AML-193 (cell line): ENCODE measurements at places on chromosomes 12 and 14.
A peak's percentile ranks its signal among the peaks of the same experiment; 100 is the strongest.

GRCh38 chr14:99910337-99911309, 117.4 kb downstream of the EML1 start:
- DNase-seq, result no peak

DNA sequence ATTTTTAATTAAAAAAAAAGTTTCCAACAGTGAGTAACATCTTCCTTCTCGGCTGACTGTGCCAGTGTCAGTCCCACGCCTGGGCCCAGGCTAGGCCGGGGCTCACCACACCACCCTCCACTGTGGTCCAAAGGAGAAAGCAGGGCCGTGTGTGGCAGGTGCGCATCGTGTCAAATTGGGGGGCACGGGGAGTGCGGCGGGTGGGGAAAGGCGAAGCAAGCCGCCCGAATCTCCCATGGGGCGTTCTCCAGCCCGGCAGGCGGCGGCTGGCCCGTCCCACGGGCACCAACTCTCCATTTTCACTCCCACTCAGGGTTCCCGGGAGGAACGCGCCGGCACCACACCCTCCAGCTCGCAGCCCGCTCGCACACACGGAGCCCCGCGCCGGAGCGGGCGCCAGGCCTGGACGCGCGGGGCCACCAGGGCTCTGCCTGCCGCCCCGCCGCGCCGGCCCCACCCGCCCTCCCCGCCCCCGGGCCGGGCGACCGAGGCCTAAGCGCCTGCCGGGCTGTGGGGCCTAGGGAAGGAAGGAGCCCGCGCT, 604 bp downstream of the EEA1 start:
- no peak for DNase-seq

DNA sequence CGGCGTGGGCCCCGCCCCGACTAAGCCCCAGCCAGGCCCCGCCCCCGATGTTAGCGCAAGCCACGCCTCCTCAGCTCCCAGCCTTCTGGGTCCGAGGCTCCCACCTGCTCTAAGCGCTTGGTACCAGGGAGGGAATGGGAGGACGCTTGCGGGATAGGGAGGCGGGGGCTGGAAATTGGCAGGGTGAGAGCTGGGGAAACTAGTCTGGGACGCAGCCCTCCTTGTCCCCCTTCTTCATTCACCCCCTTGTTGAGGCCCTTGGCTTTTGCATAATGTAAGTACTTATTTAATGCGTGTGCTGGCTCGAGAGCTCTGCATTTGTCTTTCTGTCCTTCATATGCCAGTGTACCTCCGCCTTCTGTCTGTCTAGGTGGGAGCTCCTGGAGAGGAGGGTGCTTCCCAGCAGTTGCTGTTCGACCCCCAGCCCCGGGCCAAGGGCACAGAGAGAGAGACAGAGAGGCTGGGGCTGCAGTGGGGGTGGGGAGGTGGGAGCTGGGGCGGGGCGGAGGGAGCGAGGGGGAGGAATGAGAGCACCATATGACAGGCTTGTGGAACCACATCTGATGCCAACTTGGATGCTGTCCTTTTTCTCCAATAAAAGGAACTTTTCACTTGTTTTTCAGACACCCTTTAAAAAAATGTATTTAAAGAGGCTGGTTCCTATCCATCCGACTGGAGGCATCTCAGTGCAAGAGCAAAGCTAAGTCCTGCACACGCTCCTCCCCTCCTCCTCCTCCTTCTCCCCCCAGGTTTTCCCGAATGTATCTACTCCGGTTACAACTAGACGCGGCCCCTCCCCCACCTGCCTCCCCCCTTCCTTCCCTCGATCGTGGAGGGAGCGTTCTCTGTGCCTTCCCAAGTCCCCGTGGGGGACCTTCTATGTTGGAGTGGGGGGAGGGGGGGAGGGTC, 25.6 kb upstream of the MAP1LC3B2 start:
- peak; percentile 65 for DNase-seq

DNA sequence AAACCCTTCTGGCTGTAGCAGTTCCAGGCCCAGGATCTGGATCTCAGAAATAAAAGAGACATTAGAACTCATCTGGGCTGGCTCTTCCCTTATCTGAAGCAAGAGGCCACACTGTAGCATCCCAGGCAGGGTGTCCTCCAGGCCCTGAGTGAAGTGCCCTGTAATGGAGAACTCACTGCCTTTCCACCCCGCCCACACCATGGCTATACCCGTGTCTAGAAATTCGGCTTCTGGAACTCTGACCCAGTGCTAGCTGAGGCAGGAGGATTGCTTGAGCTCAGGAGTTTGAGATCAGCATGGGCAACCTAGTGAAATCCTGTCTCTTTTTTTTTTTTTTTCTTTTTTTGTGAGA, 23.5 kb upstream of the PLEKHG3 start:
- no peak for DNase-seq

DNA sequence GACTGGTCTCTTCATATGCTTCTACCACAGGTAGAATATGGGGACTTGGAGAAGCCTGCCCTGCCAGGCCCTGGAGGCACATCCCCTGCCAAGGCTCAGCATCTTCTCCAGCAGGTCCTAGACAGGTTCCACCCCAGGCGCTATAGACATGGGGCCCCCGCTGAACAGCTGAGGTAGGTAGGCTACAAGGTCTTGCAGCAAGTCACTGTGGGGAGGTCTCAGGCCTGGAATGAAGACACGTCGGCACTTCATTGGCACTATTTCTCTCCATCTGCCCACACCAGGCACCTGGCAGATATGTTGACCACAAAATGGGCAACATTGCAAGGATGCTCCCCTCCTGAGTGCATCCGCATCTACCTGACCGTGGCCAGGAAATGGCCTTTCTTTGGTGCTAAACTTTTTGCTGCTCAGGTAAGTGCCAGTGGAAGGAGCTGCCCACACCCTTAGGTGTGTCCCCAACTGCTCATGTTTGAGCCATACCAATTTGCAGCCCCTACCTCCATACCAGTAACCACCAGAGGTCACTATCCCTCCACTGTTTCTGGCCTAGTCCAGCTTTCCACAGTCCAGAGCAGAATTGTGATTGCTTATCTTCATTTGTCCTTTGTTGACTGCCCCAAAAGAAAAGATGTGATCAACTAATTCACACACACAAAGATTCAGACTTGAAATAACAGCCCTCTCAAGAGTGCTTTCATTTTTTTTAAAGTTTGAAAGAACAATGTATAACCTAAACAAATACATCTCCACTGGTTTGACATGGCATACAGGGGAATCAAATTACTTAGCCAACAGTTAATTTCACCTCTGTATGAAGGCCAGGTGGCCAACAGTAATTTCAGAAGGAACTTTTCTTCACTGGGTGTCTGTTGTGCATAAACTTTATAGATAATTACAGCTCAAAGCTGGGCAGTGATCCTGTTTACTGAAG, 16.1 kb downstream of the PIGH start:
- peak; percentile 25 for DNase-seq

- DNase-seq, result no peak
These were observed 36.7 kb upstream of the BEGAIN start for GRCh38 chr14:100623961-100624360.

- no peak for DNase-seq
These were observed 1.8 kb upstream of the GLIPR1L2 start for GRCh38 chr12:75389061-75389460.

- DNase-seq, result peak; percentile 6
These were observed 721 bp downstream of the CABP1 start for GRCh38 chr12:120640861-120641833.

DNA sequence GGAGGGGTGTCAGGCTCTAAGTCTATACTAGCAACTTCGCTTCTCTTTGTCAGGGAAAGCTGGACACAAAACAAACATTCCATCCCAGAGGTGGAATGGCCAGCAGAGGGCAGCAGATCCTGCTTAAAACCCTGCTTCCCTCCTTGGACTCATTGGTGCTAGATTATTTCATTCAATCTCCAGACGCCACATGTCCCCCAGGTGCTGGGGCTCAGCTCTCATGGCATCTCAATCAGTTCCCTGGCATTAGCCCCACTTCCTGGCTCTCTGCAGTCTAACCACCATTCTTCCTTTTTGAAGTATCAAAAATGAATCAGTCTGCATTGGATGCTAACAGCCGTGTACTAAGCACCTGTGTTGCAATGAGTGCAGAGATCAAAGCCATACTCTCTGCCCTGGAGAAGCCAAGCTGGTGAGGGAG, 8.1 kb upstream of the PPP1R1A start:
- peak; percentile 56 for DNase-seq

- peak; percentile 12 for DNase-seq
These were observed 149.1 kb upstream of the ATP2B1 start for GRCh38 chr12:89857652-89858274.

GRCh38 chr12:117552971-117553370, 191.5 kb upstream of the NOS1 start:
- no peak for DNase-seq

DNA sequence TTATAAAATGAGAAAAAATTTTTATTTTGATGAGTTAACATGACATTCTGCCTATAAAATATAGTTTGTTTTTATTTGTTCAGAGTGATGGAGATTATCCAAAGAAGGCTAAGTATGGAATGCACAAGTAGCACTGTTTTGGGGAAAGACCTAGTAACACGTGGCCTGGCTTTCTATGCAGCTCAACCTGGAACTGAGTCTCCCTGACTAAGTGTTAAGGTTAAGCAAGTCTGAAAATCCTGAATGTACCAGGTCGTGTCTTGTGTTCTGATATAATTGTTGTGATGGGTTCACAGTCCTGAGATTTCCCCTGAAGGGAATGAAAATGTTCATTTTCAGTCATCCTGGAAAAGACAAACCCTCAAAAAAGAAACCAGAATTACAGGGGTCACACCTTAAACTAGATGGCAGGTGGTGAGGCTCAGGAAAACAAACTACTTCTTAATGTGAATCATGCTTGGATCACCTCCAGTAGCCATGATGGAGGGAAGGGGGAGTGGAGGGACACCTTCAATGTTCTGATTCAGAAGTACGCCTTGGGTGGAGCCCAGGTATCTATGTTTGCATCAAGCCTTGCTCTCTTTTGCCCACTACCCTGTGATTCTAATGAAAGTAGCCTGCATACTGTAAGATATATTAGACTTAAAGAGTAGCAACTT, 236.8 kb downstream of the ALX1 start:
- no peak for DNase-seq

- DNase-seq, result no peak
These were observed 43.6 kb downstream of the ERGIC2 start for GRCh38 chr12:29337325-29337724.

DNA sequence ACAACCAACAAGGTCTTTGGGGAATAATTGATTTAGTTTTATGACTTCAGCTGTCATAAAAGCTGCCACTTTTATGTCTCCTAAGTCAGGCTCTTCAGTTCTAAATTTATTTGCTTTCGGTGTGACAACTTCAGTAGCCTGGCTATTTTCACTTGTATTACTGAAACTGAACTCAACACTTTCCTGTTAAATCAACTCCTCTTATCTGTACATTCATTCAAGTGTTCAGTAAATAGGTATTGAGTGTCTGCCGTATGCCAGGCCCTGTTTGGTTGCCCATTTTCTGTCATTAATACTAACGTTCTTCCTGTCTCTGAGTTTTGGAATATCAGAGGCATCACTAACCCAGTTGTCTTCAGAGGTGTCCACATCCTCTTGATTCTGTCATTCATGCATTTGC, 7.5 kb downstream of the UTP20 start:
- no peak for DNase-seq

DNA sequence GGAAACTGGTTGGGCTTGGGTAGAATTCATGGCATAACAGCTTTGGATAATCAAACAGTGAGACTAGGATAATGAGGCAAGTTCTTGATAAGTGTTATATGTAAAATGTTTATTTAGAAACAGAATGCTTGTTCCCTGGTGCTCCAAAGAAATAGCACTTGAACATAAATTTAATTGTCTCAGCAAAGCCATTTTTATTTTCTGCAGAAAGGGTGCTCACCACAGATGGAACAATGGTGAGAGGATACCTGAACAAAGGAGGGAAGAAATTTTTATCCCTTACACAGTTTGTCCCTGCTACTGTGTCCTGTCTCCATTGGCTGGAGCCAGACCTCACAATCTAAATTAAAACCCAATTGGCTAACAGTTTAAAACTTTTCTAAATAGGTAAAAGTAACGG, 9.3 kb upstream of the RXYLT1 start:
- no peak for DNase-seq

DNA sequence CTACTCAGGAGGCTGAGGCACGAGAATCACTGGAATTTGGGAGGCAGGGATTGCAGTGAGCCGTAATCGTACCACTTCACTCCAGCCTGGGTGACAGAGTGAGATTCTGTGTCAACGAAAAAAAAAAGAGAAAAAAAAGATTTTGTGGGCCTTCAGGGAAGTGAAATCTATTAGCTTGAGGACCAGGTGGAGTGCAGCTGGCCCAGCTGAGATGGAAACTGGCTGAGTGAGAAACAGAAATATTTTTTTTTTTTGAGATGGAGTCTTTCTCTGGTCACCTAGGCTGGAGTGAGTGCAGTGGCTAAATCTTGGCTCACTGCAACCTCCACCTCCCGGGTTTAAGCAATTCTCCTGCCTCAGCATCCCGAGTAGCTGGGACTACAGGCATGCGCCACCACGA, 2.3 kb upstream of the CLEC4C start:
- no peak for DNase-seq

DNA sequence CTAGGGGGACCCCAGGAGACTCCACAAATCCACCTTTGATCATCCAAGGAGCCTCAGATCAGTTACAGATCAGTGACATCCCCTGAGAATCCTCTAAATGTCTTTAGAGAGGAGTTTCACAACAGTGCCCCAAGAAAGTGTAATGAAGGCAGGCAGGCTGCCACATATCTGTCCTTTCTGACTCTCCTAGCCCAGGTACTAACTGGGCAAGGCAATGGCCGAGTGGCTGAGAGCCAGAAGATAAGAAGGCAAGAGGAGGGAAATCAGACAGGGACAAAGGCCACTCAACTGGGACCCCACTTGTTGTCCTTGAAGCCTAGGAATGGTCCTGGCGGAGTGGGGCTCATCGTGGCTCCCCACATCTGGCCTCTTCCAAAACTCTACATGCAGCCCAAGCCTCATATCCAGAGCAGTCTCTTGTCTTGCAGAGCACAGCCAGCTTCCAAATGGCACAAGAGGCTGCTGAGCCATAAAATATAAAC, 11.6 kb downstream of the ACTN1 start:
- no peak for DNase-seq

DNA sequence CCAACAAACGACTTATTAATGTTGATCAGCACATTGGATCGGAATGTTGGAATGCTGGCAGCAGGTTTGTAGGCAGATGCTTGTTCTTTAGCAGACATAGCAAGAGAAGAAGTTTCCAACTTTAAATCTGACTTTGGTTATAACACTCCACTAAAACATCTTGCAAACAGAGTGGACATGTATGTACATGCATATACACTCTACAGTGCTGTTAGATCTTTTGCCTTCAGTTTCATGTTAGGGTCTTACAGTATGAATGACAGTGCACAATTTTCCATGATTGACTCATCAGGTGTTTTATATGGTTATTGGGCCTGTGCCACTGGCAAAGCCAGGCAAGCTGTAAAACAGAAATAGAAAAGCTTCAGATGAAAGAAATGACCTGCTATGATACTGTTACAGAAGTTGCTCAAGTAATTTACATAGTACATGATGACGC, 14.3 kb upstream of the DHRS7 start:
- no peak for DNase-seq

- no peak for DNase-seq
These were observed 6.5 kb downstream of the P2RX2 start for GRCh38 chr12:132624910-132625630.

GRCh38 chr12:34406996-34407300, 384.7 kb downstream of the ALG10 start:
- DNase-seq, result no peak
